Activated CD4-positive, alpha-beta T cell treated with anti-CD3 and anti-CD28 coated beads, Interleukin-2, Interleukin-6, amounts not matched to agents 100 ng/mL and 50 ng/mL, durations not matched to agents 16 hours and 8 hours (primary cell): ENCODE measurements at places on chromosomes 13 and 19.

- DNase-seq = peak; percentile 29
These were observed 20.4 kb downstream of the RNF17 start for GRCh38 chr13:24784319-24784718.

- peak; percentile 16 for DNase-seq
These were observed 45.5 kb upstream of the C13orf46 start for GRCh38 chr13:114019367-114019766.

DNA sequence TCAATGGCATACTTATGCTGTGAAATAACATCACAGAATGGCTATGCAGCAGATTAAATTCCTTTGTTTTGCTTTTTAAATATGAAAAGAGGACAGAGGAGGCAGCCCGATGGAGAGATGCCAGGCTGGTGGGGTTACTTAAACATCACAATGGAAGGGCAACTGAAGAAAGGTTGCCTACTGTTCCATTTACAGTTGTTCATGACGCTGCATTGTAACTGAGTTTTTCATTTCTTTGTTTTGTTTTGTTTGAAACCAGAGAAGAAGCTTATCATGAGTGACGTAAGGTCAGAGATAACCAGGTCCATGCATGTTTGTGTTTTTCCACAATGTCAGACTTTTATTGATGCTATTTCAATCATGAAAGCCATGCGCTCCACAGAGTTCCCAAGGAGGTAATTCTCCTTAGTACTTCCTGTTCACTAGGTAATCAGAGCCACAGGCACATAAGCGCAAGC, 273.8 kb downstream of the LHFPL6 start:
- no peak for DNase-seq

DNA sequence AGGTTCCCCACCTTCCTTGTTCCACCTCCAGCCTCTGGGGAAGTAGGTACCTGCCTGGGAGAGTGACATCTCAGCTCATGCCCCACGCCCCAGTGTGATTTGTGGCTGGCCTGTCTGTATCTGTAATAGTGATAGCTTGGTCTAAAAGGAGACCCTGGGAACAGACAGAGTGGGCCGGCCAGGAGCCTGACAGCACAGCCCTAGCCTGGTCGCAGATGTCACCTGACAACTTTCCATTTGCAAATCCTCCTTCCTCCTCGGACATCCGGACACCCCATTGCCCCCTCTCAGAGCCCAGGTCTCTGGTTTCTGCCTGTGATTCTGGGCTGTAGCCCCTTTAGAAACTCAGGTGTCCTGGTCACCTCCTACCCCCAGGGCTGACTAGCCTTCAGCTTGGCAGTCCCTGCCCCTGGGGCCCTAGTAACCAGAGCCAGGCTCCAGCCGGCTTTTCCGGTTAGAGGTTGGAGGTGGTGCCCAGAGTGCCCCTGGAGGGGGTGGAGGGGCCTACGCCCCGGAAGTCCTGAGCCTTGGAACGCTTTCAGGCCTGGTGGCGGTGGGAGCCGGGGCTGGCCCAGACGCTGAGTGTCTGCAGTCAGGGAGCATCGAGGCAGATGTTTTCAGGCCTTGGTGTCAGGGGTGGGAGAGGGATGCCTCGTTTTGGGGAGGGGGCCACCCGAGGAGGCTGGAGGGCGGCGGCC, 6.5 kb downstream of the LRRC8E start:
- DNase-seq = no peak

GRCh38 chr19:22026687-22027086, 15.9 kb upstream of the ZNF208 start:
- no peak for DNase-seq

GRCh38 chr19:3614858-3615505, 8.3 kb upstream of the TBXA2R start:
- DNase-seq = no peak

GRCh38 chr13:41458187-41458760, 924 bp downstream of the RGCC start:
- peak; percentile 48 for DNase-seq

DNA sequence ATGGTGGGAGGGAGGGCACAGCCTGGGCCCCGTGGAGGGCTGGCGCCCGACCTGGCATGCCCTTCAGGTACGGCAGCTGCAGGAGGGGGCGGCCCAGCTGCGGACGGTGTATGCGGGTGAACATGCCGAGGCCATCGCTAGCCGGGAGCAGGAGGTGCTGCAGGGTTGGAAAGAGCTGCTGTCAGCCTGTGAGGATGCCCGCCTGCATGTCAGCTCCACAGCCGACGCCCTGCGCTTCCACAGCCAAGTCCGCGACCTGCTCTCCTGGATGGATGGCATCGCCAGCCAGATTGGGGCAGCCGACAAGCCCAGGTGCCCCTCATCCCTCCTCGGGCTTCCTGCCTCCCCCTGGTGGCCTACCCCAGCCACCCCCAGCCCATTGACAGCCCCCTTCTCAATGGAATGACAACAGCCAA, 16.6 kb upstream of the SHKBP1 start:
- DNase-seq = no peak

GRCh38 chr19:8965887-8966286, 44.3 kb downstream of the MUC16 start:
- no peak for DNase-seq

- DNase-seq = peak; percentile 79
These were observed 3.7 kb downstream of the PRKACA start for GRCh38 chr19:14113762-14114414.

DNA sequence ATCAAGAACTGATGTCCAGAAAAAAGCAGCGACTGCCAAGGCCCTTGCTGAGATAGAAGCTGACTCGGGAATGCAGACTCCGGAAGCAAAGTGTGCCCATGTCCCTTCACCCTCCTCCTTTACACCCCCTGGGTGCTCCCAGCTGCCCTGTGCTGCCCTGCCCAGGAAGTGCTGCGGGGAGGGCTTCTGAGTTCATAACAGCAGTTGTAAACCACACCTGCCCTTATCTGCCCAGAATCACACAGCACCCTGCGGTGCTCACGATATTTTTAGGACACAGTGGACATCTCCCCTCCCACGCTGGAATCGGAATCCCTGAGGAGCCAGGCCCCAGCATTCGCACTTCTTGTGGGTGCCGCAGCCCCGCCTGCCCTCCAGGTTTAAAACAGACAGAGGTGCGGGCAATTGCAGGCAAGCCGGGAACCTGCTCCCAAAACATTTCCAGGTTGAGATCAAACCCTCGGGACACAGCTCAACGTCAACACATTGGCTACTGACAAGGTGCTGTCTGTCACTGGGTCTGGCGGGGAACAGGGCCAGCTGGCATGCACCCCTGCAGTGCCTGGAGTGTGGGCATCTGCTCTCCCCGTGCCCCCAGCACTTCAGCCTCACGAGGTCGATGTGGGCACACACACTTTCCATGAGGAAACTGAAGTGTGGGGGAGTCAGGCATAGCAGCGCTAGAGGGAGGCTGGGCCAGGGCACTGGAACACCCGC, 36.8 kb downstream of the RAB20 start:
- DNase-seq = peak; percentile 47

- DNase-seq = no peak
These were observed 108.2 kb downstream of the KDM4B start for GRCh38 chr19:5077209-5077515.

DNA sequence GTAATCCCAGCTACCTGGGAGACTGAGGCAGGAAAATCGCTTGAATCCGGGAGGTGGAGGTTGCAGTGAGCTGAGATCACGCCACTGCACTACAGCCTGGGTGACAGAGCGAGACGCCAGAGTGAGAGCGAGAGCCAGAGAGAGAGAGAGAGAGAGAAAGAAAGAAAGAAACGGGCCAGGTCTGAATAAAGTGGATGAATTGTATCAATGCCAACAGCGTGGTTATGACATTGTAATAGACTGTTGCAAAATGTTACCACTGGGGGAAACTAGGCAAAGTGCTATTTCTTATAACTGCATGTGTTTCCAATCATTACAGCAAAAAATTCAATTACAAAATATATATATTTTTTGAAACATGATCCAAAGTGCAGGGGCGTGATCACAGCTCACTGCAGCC, 11.8 kb upstream of the BTBD2 start:
- no peak for DNase-seq

- no peak for DNase-seq
These were observed 3.7 kb downstream of the GATAD2A start for GRCh38 chr19:19409205-19409604.

DNA sequence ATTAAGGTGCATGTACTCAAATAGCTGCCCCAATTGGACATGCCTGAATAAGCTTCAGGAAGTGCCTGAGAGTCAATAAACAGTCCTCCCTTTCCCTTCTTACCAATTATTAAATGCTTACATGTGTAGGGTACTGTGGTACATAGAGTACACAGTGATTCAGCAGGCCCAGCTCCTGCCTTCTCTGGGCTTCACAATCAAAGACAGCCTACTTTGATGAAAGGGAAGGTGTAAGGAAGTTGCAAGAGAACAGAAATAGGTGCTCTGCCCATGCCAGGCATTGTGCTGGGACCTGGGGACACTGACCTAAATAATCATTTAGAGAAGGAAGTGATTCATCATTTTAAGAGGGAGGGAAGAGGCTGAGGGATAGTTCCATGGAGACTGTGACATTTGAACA, 17.2 kb downstream of the FRY start:
- DNase-seq = no peak

DNA sequence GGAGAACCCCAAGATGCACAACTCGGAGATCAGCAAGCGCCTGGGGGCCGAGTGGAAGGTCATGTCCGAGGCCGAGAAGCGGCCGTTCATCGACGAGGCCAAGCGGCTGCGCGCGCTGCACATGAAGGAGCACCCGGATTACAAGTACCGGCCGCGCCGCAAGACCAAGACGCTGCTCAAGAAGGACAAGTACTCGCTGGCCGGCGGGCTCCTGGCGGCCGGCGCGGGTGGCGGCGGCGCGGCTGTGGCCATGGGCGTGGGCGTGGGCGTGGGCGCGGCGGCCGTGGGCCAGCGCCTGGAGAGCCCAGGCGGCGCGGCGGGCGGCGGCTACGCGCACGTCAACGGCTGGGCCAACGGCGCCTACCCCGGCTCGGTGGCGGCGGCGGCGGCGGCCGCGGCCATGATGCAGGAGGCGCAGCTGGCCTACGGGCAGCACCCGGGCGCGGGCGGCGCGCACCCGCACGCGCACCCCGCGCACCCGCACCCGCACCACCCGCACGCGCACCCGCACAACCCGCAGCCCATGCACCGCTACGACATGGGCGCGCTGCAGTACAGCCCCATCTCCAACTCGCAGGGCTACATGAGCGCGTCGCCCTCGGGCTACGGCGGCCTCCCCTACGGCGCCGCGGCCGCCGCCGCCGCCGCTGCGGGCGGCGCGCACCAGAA, 1.1 kb downstream of the SOX1 start:
- no peak for DNase-seq

- no peak for DNase-seq
These were observed 1013.1 kb upstream of the ATXN8OS start for GRCh38 chr13:69094485-69094884.

DNA sequence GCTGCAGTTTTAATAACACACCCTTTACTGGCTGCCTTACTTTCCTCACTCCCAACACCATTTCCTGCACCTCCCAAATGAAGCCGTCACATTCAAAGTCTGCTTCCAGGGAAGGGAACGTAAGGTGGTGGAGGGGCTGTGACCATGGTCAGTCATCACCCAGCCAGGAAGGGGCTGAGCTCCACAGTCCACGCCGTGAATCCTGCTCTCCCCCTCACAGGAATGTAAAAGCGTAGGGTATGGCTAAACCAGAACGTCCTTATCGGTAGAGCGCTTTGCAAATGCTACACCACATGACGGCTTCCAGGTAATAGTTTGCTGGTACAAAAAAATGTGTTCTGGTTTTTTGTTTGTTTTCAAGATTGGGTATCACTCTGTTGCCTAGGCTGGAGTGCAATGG, 7.0 kb downstream of the NUMBL start:
- no peak for DNase-seq

- DNase-seq = no peak
These were observed 12.5 kb upstream of the ZNF675 start for GRCh38 chr19:23699521-23699860.

DNA sequence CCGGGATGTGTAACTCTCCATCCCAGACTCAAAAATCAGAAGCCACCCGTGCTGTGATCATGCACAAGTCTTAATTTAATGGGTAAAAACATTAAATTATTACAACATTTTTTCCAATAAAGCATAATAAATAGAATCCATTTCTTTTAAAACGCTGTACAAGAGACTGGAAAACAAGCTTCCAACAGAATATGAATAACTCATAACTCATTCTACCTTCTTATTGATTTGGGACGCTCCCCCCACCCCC, 523 bp upstream of the KRI1 start:
- DNase-seq = no peak

DNA sequence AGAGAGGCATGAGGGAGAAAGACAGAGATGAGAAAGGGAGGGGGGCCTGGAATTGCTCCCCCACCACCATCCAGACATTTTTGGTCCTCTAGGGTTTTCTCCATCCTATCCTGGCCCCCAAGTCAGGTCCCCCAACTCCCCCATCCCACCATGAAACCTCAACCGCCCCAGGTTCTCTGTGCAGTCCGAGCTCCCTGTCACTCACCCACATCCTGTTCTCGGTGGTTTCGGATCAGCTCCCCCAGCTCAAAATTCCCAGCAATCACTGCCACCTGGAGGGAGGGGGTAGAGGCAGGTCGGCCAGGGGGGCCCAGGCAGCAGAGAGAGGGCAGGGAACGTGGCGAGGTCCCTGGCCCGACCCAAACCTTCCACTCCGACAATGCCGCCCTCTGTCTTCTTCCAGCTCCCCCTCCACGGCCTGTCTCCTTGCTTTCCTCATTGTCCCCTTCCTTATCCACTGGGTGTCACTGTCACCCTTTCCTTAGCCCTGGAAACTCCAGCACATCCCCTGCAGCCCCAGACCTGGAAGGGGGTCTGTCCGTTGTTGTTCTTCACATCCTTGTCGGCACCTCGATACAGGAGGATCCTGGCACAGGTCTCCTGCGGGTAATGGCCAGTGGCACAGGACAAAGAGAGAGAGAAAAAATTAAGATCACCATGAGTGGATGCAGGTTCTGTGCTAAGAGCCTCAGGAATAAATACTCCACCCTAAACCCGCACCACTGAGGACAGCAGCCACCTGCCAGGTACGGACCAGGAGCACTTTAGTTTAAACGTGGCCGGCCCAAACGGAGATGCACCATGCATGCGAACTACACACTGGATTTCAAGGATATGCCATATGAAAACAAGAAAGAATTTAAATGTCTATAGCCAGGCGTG, 15.4 kb downstream of the SHANK1 start:
- no peak for DNase-seq
